ENCODE measurements at places on chromosomes 3 and 15.

DNA sequence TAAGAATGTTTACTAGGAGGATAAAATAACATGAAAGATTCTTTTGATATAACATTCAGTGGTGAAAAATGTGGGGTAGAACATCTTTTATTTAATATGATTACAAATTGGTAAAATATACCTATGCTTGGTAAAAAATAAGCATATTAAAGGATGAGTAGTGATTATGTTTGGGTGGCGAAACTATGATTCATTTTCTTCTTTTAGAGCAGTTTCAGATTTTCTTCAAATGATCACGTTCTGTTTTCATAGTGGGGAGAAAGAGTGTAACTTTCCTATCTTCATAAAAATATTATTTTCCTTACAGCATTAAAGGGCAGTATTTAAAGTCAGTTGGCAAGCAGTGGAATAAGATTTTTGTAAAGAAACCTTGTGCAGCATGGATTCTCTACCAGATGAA, 15.5 kb downstream of the DZIP3 start:
- DNase-seq: no peak

- DNase-seq: no peak
Observed at GRCh38 chr3:109369510-109369909, 32.2 kb upstream of the DPPA4 start.

DNA sequence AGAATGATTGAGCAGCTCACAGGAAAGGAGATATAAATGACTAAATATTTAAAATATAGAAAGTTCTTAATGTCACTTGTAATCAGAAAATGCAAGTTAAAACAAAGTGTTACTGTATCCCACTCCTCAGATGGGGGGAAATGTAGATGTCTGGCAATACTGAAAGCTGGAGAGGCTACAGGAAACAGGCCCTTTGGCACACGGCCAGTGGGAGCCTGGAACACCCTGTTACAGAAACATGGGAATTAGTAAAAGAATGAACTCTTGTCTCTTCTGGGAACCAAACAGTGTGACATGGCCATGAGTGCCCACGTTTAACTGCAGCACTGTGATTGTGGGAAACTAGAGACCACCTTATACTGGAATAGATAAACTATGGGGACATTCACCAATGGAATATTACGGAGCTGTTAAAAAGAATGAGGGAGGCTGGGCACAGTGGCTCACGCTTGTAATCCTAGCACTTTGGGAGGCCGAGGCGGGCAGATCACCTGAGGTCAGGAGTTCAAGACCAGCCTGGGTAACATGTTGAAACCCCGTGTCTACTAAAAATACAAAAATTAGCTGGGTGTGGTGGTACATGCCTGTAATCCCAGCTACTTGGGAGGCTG, 50.2 kb downstream of the CDCP1 start:
- no peak for DNase-seq

DNA sequence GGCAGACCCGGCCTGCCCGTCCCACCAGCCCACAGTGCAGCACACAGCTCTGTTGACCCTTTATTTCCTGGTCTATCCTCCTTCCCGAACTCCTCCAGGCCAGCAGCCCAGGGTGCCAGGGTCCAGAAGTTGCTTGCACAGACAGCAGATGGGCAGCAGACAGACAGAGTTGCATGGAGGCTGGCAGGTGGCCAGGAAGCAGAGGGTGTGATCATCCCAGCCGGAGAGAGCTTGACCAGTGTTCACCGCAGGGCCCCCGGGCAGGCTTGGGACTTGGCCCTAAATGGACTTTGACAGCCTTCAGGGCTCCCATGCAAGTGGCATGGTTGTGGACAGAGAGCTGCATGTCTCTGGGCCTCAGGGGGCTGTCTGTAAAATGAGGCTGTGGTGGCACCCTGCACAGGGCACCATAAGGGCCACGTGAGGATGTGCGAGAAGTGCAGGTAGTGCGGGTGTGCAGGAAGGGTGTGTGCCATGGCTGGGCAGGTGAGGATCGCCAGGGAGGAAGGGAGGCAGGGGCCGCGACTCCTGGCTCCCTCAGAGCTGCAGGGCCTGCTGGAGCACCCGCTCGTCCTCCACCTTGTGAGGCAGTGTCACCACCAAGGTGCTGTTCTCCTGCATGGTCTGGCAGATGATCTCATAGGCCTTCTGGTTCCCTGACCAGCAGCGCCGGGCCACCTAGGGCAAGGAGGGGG, 6.3 kb upstream of the ZXDC start:
- no peak for DNase-seq

- no peak for DNase-seq
Observed at GRCh38 chr3:194906229-194906629, 220.5 kb downstream of the FAM43A start.

DNA sequence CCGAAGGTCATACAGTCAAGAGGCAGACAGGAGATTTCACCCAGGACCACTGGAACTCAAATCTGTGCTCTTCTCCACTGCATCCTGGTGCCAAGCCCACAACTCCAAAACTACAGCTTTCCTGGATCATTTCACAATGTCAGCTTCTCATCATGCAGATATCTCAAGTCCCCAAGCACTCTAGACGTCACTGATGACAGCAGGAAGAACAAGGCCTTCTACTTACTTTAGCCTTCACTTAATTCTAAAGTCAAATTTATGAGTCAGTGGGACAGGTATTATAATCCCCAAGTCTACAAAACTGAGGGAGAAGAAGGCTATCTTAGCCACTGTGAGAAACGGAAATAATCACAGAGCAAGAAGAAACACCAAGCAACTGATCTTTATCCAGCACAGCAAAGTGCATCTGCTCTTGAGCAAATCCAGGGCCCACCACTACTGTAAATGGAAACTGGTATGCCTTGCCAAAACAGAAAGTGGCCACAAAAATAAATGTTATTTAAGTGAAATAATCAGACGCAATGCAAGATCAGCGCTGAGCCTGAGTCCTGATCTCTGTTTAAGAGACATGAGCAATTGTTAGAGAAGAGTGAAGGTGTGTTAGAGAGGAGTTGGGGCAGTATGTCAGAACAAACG, 928 bp downstream of the RAD18 start:
- no peak for DNase-seq

DNA sequence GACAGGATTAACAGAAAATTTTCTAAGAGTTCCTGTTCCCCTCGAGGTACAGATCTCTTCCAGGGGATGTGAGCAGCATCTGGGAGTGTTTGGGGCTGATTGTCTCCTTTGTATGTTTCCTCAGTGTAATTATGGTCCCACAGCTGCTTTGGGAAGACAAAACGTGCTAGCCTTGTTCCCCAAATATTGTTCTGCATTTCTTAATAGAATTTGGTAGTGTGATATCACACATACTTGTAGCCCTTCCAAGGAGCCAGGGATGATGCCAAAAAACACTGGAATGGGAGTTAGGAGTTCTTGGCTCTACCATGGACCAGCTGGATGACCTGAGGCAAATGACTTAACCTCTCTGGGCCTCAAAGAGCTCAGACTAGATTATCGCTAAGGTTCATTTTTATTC, 19.0 kb upstream of the AGBL1 start:
- DNase-seq: no peak

DNA sequence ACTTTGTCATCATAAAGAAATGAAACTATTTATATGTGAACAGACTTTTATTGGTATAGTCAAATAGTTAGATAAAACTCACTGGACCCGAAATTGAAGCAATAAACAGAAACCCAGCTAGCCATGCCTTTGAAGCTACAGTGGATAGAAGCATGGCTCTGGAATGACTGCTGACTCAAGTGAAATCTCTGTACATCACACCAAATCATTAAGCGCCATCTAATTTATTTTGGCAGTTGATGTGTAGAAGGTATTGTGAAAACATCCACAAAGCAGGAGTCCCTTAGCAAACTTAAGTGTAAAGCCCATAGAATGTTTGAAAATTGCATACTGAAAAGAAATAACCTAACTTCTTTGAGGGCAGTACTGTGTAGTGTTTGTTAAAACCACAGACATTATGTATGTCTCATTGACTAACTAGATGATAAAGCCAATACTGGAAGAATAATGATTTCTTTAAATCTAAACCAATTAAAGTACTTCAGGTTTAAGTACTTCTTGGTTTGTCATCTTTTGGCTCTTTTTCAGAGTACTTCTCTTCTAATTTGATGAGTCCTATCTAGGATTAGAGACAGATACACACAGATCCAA, 42.8 kb upstream of the FBXL22 start:
- no peak for DNase-seq

- DNase-seq: no peak
Observed at GRCh38 chr3:122562923-122563716, 980 bp downstream of the PARP9 start.

- no peak for DNase-seq
Observed at GRCh38 chr3:47578119-47578632, 489 bp downstream of the CSPG5 start.

GRCh38 chr3:11159421-11159904, 5.2 kb downstream of the HRH1 start:
- no peak for DNase-seq

DNA sequence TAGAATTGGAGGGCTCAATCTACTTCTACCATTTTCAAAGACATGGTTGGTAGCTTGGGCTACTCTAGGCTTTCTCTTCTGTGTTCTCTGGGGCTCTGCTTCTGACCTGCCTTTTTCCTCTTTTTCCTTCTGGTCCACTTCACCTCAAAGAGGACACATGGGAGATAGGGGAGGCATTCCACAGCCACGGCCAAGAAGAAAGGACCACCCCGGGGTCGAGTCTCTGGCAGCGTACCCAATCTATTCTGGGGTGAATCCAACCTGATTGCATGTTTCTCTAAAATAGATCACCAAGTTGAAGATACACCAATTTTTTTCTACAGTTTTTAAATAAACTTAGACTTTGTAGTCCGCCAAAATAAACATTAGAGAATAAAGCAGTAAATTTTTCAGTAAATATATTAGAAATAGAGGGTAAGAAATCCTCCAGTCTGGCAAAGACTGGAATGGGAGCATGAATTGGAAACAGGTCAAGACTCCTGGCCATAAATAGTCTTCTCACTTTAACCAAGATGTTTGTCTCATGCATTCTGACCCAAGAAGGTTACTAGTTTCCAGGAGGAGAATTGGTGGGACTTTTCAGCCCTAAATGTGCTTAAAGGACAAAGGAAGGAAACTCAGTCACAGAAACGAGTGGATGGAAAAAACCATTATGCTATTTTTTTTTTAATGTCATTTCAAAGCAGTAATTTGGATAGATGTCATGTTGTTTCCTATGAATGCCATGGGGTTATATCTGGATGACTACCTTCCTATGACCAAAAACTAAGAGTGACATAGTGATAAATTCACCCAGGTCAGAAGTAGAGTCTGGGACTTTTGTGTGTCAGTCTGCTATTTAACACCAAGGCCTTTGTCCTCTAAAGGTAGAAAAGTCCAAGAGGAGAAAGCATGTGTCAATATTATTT, 71.3 kb upstream of the PHLDB2 start:
- DNase-seq: no peak

- DNase-seq: no peak
Observed at GRCh38 chr3:37660782-37661181, 200.9 kb upstream of the CTDSPL start.

DNA sequence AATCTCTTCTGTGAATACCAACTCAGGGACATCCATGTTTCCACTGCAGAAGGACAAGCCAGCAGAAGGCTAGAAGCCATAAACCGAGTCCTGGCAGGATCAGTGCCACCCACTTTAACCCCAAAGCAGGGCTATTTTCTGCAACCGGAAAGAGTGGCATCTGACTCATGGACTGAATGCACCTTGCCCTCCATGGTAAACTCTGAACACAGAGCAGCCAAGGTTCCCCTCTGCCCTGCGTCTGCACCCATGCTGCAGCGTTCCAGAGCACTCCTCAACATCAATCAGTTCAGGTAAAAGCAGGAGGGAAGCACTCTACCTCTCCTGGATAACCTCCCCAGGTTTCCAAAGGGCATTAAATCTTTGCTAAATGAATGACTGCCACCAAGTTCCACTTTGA, 801 bp upstream of the NGRN start:
- DNase-seq: no peak
